Occipital lobe (tissue), 3 donors: ENCODE measurements at places on chromosomes 2 and 18. TPM values are rescaled to one million over a fixed set of nuclear protein-coding genes. Genes with fewer than 3 reads are reported as not detected.

ITGB1BP1 gene
- 60.7 TPM for total RNA-seq

TRIM43 gene
- total RNA-seq = not detected

SERPINB13 gene
- total RNA-seq = not detected

CPO gene
- not detected for total RNA-seq

MROH2A gene
- not detected for total RNA-seq

GPAT2 gene
- total RNA-seq = 1.6 TPM

NGEF gene
- 22.8 TPM for total RNA-seq

NT5C1B gene
- not detected for total RNA-seq

ALPI gene
- total RNA-seq = not detected

LOXHD1 gene
- total RNA-seq = 0.16 TPM

TGIF1 gene
- 20.6 TPM for total RNA-seq

DNAH7 gene
- 16.5 TPM for total RNA-seq

ANKRD29 gene
- 1.2 TPM for total RNA-seq

LRATD1 gene
- total RNA-seq = 35.7 TPM

ZBTB7C gene
- total RNA-seq = 0.78 TPM

C2orf80 gene
- 28.7 TPM for total RNA-seq

RTKN gene
- total RNA-seq = 6.7 TPM

CHRNG gene
- total RNA-seq = 0.16 TPM

ZNF396 gene
- 5.0 TPM for total RNA-seq

TNFAIP6 gene
- total RNA-seq = 0.31 TPM

SMIM21 gene
- total RNA-seq = not detected

ZNF521 gene
- total RNA-seq = 8.4 TPM

TRABD2A gene
- 1.1 TPM for total RNA-seq
